Activated CD4-positive, alpha-beta T cell treated with anti-CD3 and anti-CD28 coated beads, Interleukin-2, amount 10 ng/mL, durations not matched to agents 24 days and 14 days (primary cell): ENCODE measurements at places on chromosomes 4 and X.

- DNase-seq = no peak
Measured at GRCh38 chrX:9538544-9539045, 73.7 kb downstream of the TBL1X start.

GRCh38 chr4:89249716-89250361 is 57.8 kb downstream of the GPRIN3 start:
- DNase-seq = peak; percentile 50

- DNase-seq = no peak
Measured at GRCh38 chr4:61203436-61203790, 3.3 kb downstream of the ADGRL3 start.

GRCh38 chr4:10577018-10577417 is 107.5 kb downstream of the CLNK start:
- peak; percentile 60 for DNase-seq

DNA sequence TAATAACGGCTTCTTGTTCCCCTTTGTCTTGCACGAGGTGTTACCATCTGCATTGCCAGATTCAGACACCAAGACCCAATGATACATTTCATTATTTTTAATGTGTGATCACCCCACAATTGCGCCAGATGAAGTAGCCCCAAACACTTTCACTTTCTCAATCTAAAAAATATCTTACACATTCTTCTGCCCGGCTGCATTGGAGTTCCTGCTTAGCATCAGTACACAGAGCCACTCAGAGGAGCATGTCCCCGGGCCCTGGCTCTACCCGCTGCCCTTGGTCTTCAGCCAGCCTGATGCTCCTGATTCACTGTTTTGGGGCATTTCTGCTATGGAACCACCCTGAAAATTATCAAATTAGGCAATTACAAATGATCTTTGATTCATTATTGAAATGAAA is 66.0 kb upstream of the TENM3 start:
- no peak for DNase-seq

- DNase-seq = no peak
Measured at GRCh38 chr4:139568206-139568955, 12.4 kb upstream of the SETD7 start.

DNA sequence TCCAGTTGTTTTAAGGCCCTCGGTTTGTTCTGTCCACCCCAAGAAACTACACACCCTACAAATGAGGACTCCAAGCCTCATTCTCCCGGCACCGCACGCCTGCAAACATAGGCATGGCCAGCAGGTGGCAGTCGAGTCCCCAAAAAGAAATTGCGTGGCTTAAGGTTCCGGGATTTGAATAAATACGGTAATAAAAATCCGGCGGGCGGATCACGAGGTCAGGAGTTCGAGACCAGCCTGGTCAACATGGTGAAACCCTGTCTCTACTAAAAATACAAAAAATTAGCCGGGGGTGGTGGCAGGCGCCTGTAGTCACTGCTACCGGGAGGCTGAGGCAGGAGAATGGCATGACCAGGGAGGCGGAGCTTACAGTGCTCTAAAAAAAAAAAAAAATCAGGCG is 21.8 kb upstream of the CSF2RA start:
- DNase-seq = peak; percentile 96

GRCh38 chr4:53378171-53378482 is 686 bp downstream of the FIP1L1 start:
- DNase-seq = no peak

DNA sequence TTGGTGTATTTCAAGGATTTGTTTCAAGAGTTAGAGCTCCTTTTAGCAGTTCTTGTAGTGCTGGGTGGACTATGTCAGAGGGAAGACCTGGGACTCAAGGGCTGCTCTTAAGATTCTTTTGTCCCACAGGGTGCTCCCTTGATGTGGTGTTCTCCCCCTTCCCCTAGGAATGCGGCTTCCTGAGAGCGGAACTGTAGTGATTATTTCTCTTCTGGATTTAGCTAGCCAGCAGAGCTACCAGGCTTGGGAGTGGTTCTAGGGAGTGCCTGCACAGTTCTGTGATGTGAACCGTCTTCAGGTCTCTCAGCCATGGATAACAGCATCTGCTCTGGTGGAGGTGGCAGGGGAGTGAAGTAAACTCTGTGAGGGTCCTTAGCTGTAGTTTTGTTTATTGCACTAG is 336.8 kb downstream of the FSTL5 start:
- DNase-seq = no peak

GRCh38 chr4:178693816-178694215 is 1251.6 kb upstream of the AGA start:
- DNase-seq = no peak

- no peak for DNase-seq
Measured at GRCh38 chrX:63963095-63963784, 178.2 kb upstream of the ARHGEF9 start.

DNA sequence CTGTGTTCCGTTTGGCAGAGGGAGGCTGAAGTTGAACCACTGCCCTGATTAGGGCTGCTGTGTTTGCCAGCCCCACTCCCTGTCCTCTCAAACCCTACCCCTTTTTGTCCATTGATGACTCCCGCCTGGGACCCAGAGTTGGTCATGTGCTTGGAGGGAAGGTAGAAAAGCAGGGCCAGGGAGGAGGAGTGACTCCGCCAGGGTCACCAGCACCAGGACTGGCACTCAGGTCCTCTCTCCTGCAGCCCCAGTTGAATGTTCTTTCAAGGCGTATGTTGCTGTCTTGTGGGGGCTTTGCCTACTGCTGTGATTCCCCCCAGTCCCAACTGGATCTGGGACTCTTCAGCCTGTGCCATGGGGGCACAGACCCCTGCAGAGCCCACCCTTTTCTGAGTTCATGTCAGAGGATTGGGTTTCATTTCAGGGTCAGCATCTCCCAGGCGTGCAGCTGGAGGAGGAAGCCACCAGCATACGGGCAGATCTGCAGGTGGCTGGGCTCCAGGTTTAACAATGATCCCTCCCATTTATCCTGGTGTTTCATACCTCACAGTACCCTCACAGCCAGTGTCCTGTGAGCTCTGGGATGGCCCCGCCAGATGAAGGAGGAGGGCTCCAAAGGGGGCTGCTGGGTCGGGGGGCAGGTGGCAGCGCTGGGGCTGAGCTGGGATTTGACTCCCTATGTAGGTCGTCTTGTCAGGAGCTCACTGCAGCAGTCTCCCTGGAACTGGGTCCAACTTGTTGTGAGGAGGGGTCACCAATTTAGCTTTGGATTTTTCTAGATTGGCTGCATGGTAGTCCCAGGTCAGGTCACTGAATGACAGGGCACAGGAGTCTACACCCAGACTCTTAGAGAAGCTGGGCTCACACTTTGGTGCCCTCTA is 55.7 kb downstream of the MSX1 start:
- no peak for DNase-seq

GRCh38 chrX:71228063-71228642 is 5.1 kb downstream of the GJB1 start:
- DNase-seq = no peak

- no peak for DNase-seq
Measured at GRCh38 chr4:9893329-9894108, 112.1 kb downstream of the DRD5 start.

DNA sequence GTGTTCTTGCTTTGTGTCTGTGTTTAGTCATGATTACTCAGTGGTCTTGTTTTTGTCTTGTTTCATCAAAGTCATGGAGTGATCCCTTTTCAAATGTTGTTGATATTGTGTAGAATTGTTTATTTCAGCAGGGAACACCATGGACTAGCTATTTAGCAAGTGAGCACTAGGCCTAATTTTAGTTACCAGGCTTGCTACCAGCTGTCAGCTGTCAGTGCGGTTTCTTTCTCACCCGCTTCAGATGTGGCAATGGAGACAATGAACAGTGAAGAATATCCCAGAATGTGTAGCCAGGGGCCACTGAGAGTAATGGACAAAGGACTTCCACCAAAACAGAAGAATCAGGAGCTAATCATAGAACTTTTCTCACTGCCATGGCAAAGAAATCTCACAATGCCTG is 432.8 kb upstream of the FMR1 start:
- no peak for DNase-seq
